ENCODE measurements at places on chromosomes 11 and 22.
A peak's percentile ranks its signal among the peaks of the same experiment; 100 is the strongest.

- DNase-seq: no peak
These were observed 9.8 kb downstream of the EHBP1L1 start for GRCh38 chr11:65585396-65586246.

DNA sequence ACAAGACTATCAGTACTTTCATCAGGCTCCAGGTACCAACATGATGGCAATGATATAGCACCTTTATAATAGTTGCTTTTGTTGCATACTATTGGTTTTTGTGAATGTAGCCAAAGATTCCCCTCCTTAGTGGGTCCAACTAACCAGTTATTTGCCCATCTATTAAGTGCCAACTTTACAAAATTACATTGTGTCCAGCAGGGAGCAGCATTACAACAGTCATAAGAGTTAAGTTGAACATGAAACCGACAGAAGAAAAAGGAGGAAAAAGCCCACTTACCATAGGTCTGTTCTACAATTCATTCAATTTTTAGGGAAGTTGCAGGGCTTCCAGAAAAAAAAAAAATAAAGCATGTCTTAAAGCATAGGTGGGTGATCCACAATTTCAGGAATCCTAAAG, 21.6 kb downstream of the IMMP1L start:
- peak; percentile 63 for DNase-seq

DNA sequence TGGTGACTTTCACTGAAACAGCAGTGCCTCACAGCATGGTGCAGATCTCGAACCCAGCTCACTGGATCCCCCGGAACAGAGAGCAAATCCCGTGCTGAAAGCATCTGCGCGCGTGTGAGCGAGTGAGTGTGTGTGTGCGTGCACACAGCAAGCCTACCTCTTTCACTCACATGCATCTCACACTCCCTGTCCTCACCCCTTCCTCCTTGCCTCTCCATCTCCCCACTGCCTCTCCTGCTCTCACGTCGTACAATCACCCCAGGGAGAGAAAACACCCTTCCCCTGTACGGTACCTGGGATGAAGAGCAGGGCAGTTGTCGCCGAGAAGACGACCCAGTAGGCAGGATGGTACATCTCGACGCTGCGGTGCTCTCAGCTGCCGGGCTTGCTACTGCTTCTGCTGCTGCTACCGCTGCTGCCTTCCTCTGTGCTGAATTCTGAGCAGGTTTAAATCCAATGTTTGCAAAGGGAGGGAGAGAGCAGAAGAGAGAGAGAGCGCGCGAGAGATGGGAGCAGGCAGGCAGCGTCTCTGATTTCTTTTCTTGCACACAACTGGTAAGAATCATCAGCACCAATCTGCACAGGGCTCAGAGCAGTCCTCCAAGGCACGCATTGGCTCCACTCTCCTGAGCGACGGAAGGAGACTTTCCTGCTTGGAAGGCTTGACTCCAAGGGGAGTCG, at the start of gene OPCML:
OPCML (minus strand) TSS at position 531 of the 681 bp plus-strand sequence.
- no peak for DNase-seq

- no peak for DNase-seq
These were observed 10.9 kb downstream of the SLC25A17 start for GRCh38 chr22:40808018-40808841.

DNA sequence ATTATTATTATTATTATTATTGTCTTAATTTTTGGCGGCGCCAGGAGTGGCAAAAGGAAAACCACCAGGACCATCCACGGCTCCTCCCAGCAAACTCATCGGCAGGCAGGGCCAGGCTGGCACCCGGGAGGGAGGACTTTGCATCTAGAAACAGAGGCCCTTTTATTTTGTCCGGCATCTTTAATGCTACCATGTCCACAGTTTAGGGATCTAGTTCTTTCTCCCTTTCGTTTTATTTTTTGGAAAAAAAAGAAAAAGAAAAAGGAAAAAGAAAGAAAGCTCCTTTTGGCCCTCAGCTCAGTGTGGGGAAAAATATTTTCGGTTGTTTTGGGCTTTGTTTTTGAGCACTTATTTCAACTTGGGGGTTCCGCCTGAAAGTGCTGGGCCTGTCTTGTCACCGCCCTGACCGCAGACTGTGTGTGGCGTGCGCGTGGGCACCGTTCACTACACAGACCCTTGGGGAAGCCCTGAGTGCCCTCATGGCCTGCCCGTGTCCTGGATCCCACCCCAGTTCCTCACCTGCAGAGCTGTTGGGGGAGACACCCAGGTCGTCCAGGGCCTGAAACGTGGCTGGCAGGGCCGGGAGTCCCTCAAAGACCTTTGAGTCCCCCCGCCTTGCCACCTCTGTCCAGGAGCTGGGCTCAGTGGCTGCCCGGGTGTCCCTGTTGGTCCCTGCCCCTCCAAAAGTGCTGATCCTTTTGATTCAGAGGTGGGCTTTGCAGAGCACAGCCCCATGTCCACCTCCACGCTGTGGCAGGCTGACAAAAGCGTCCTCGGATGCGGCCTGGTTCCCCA, 69.1 kb upstream of the PPARA start:
- DNase-seq: no peak

DNA sequence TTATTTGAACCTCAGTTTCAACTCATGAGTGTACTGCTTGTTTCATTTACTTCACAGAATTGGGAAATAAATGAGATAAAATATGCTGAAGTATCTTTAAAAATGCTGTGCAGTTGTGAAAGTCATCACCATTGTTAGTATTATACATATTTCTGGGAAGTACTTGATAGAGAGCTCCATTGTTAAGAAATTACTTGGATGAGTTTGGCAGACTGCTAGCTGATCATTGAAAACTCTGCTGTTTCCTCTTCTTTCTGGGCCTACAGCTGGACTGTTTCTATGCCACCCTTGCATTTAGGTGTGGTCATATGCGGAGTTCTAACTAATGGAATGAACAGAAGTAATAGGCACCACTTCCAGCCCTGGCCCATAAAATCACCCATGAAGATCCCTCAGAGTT, 10.0 kb downstream of the SIK2 start:
- DNase-seq: no peak

DNA sequence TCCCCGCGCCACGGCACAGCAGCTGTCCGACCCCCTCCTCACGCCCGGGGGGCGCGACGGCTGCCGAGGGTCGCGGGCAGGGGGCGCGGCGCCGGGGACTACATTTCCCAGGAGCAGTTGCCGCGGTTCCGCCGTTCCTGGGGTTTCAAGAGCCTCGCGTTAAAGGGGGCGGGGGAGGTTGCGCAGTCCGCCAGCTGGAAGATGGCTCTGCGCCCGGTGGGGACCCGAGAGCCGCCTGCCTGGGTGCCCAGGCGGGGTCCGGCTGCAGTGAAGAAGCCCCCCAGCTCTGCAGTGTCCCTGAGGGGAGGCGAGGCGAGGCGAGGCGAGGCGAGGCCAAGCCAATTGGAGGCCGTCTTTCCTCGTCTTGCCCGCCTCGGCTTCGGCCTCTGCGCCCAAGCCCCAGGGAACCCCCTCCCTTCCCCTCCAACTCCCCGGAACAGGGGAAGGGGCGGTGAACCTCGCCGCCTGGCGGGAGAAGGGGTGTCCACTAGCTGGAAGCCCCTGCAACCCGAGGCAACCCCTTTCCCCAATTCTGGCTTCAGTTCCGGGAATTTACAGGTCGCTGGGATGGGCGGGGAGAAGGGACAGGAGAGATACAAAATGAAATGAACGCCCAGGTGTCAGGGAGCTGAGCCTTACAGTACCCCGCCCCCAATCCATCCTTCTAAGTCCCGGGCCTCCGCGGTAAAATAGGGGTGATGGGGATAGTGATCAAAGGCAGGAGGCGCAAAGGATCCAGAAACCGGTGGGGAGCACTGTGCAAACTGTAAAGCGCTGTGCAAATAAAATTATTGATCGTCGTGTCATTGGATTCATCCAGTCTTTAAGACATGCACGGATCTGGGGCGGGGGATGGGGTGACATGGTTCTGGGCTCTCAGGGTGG, 5.2 kb upstream of the GCAT start:
- peak; percentile 41 for DNase-seq

DNA sequence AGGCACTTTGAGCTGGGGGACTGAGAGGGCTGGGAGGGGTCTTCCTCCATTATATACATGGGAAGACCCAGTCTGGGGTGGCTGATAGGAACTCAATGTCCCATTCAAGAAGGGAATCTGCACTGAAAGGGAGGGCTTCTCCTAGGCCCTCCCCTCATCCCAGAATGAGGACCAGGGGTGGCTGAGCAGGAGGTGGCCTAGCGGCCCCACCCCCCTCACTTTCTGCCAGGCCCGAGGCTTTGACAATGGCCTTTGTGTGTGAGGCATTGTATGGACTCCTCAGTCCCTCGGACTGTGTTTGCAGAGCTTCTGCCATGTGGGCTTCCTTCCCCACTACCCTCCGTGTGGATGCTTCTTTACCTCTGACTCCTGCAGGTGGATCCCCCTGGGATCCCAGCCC, 65.7 kb downstream of the NECTIN1 start:
- DNase-seq: no peak

DNA sequence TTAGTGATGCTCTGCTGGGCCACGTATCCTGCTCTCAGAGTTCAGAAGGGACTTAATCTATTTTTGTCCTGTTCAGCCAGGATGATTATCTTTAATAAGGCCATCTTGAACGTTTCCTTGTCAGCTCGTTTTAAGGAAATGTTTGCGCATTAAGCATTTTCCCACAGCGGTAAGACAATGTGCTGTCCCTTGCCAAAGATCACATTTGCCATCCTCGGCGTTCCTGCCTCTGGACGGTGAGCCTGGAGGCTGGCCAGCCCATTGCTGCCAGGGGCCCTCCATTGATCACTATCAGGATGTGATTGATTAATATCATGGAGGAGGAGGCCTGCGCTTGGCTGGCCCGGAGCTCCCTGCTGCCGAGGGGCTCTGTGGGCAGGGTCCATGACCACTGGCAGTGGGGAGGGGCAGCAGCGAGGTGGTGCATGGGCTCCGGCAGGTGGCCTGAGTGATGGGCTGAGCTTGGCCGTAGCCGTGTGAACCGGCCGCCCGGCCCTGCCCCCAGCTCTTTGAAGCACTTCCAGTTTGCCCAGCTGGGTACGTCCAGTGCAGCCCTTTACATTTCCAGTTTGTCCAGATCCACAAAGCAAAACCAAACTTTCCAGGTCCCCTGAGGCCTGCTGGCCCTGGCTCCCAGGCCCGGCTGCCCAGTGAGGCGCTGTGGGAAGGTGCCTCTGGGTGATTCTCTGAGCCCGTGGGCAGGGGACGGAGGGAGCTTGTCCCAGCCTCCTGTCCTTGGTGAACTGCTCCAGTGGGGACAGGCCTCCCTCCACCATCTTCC, 49.5 kb upstream of the SMIM38 start:
- DNase-seq: no peak

DNA sequence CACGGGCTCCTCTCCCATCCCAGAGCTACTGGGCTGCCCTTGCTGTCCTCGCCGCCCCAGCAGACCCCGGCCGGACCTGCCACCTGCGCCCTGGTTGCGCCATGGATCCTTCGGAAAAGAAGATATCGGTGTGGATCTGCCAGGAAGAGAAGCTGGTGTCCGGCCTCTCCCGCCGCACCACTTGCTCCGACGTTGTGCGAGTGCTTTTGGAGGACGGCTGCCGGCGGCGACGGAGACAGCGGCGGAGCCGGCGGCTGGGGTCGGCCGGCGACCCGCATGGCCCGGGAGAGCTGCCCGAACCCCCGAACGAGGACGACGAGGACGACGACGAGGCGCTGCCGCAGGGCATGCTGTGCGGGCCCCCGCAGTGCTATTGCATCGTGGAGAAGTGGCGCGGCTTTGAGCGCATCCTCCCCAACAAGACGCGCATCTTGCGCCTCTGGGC, 382 bp downstream of the RASSF10 start:
- DNase-seq: no peak

DNA sequence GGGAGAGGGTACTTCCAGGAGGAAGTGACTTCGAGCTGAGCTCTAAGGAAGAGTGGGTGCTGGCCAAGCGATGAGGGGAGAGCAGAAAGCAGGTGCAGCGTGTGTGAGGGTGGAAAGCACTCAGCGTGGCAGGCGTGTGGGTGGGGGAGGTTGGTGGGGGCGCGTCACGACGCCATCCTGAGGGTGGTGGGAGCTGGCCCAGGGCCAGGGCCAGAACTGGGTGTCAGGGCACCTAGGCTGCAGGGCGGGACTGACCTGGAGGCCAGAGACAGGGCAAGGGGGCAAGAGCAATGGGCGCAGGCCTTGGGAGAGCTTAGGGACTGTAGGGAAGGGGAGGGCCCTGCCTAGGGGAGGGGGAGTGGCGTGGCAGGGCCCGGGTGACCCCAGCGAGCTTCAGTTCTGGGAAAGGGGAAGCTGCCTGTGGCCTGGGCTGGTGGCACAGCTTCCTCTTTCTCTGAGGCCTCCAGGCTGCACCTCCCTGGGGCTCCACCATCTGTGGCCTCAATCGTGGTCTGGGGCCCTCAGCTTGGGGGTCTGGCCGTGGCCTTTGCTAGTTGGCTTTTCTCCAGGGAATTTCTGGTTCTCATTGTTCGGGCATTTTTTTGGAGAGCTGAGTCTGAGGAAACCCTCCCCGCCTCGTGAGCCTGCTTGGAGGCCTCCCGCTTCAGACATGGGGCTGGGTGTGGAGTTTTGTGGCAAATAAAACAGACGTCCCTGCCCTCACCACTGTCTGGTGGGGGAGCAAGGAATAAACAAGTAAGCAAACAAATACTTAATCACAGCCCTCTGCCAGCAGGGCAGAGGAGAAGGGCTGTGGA, 8.9 kb downstream of the RELT start:
- DNase-seq: peak; percentile 78

GRCh38 chr22:23393721-23394320, 186.3 kb downstream of the IGLL1 start:
- DNase-seq: no peak

- DNase-seq: peak; percentile 70
These were observed 862 bp upstream of the CENATAC start for GRCh38 chr11:118996926-118997626.

DNA sequence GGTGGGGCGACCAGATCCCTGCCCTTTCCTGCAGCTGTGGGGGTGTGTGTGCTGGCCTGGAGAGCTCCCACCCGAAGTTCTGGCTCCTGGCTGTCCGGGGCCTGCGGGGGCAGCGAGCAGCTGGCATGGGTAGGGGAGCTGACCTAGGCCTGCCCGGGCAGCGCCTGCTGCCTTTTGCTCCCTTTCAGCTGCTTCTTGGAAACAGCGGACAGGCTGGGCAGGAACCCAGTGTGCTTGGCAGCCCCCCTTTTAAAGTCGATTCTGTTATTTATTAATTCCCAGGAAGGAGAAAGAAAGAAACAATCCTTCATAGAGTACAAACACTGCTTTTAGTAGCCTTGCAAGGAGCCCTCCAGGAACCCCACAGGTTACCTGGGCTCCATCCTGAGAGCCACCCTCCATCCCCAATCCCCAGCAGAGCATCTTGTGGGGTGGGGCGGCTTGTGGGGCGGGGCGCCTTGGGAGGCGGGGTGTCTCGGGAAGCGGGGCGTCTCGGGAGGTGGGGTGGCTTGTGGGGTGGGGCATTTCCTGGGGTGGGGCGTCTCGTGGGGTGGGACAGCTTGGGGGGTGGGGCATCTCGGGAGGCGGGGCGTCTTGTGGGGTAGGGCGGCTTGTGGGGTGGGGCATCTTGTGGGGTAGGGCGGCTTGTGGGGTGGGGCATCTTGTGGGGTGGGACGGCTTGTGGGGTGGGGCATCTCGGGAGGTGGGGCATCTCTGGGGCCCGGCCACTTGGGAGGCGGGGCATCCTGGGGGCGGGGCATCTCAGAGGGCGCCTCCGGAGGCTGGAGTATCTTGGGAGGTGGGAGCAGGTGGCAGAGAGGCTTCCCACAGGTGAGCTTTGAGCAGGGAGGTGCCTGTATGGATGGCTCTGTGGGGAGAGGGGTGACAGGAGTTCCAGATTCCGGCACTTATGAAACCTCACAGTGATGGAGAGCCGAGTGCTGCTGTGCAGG, 7.0 kb downstream of the CD81 start:
- DNase-seq: no peak
